M059J (cell line): ENCODE measurements at places on chromosomes 5 and 9. TPM values are rescaled to one million over a fixed set of nuclear protein-coding genes. Genes with fewer than 3 reads are reported as not detected.

DNA sequence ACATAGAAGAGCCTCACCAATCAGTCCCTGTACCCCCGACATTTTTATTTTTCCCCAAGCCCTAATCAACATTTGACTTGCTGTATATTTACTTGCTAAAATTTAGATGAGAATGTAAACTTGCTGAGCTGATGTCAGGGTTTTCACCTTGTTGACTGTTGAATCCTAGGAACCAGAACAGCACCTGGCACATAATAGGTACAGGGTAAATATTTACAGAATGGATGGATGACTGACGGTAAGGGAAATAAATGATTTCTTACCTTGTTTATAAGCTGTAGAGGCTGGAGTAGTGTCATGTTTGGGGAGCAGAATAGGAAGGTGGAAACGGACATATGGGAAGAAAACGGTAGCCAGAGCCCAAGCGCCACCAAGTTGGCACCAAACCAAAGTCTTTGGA, 107.0 kb upstream of the NUDT12 start:
- DNase-seq: no peak

GRCh38 chr9:1989500-1989899, 25.6 kb upstream of the SMARCA2 start:
- no peak for DNase-seq

GRCh38 chr5:172211676-172212075, 17.7 kb downstream of the EFCAB9 start:
- no peak for DNase-seq

DNA sequence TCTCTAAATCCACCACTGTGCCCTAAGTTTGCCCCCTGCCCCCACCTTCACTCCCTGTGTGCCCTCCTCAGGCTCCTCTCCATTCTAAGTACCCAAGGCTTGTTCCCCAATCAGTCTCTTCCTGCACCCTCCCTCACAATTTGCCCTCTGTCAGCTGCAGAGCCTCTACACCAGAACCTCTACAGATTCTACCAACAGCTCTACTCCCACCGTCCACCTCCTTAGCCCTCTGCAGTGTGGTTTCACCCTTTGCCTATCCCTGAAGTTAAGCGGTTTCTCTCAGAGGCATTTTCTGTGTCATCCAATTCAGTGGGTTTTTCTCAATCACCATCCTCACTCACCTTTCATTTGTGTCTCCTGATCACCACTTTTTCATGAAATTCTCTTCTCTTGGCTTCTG, 13.2 kb upstream of the ERAP2 start:
- DNase-seq: no peak

DNA sequence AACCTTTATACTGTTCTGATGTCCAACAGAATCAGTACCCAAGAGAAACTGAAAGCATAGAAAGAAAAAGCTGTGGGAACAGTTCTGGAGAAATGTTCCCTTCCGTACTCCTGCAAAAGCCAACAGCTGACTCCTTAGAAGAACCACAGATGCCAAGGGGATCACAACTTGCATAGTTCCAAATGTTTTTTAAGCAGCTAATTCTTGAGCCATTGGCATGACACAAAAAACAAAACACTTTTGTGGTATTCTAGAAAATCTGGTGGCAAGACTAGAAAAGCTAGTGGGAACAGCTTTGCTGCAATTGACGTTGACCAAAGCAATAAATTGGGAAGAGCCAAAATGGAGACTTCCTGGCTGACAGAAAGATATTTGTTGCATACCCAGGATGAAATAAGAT, 189.9 kb downstream of the ARL15 start:
- no peak for DNase-seq

GRCh38 chr9:133054194-133054890, 7.4 kb upstream of the CEL start:
- DNase-seq: no peak

- DNase-seq: no peak
These were observed 49.6 kb upstream of the MEF2C start for GRCh38 chr5:88932541-88932940.

DNA sequence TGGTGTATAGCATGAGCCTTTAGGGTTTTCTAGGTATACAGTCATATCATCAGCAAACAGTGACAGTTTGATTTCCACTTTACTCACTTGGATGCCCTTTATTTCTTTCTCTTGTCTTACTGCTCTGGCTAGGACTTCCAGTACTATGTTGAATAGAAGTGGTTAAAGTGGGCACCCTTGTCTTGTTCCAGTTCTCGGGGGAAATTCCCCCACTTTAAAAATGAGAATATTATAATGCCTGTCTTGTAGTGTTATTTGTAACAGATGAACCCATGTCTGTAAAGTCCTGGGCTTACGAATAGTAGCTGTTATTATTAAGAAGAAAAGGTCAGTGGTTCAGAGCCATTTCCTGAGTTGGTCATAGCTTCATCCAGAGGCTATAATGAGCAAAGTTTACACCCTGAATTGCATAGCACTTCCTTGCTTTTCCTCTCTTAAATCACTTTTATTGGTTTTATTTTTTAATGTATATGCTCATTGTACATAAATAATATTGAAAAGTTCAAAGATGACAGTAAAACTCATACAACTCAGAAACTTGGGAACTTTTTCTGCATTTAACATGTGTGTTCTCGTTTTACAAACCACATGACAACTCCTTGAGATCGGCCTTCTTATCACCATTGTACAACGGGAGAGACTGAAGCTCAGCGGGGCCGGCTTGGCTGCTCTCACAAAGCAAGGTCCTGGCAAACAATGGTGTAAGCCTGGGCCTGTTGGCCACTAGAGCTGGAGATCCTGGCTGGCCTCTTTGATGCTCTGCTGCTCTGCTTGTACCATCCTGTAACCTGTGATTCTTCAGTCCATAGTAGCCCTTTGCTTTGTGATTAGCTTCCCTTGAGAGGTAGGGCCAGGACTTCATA, 85.2 kb downstream of the CYFIP2 start:
- no peak for DNase-seq

GRCh38 chr5:174523311-174524071, 200.9 kb upstream of the MSX2 start:
- DNase-seq: no peak

PCDHB15 gene
- 0.17 TPM in 1 of 2 replicates, not detected in the other for total RNA-seq

PCDHGB3 gene
- 0.49 and 0.54 TPM in 2 replicates for total RNA-seq
